Left kidney (tissue), 8 donors: ENCODE measurements at places on chromosomes 6 and 20. TPM values are rescaled to one million over a fixed set of nuclear protein-coding genes. Genes with fewer than 3 reads are reported as not detected.

GRCh38 chr6:75223428-75223827 lies 17.6 kb upstream of the COL12A1 start:
- DNase-seq, result no peak

APCDD1L gene
- polyA plus RNA-seq, result 13.7 TPM

DNA sequence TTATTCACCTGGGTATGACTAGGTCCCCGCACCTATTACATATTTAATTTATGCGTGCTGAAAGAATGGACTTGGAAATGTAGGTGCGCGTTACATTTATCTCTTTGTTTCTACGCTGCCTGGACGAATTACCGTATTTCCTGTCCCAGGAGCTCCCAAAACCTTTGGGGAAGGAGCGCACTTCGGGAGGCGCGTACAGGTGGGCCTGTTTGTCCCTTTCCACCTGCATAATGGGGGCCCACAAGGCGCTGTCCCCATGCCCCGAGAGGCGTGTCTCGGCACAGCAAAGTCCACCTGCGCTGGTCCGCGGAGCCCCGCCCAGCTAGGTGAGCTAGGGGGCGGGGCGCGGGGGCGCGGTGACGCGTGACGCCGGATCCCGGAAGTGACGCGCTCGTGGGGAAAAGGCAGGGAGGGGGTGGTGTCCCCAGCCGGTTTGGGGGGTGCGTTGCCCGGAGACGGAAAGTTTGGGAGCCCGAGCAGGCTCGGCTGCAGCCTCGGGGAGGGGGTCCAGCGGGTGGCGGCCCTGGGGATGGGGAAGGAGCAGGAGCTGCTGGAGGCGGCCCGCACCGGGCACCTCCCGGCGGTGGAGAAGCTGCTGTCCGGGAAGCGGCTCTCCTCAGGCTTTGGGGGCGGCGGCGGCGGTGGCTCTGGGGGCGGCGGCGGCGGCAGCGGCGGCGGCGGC lies at the start of gene ANKS1A:
TSS of gene ANKS1A (plus strand) at position 382 of the 682 bp plus-strand sequence. CDS start at position 530, 148 bp downstream.
- peak; percentile 80 for DNase-seq

GRCh38 chr20:54642864-54643667 lies 167.7 kb downstream of the DOK5 start:
- DNase-seq, result no peak

DNA sequence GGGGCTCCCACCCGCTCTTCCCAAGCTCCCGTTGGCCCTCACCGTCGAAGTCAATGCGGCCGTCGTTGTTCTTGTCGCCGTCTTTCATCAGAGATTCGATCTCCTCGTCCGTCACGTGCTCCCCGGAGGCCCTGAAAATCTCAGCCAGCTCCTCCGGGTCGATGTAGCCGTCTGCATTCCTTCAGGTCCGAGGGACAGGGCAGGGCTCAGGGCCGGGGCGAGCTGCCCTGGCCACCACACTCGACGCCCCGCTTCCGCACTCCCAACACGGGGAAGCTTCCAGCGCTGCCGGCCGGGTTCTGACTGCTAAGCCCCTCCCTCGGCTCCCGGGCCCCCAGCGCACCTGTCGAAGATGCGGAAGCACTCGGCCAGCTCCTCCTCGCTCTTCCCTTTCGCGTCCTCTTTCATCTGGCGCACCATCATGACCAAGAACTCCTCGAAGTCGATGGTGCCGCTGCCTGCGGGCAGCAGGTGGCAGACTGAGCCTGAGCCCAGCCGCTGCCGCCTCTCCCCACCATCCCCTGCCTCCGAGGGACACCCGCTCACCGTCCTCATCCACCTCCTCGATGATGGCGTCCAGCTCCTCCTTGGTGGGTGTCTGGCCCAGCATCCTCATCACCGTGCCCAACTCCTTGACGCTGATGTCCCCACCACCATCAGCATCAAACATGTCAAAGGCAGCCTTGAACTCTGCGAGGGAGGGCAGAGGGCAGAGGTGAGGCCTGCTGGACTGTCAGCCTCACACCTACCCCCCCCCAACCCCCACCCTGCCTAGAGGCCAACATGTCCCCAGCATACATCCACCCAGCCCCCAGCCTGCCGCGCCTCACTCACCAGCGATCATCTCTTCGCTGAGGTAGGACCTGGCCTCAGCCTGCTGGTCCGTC lies 2.9 kb downstream of the TNNC2 start:
- no peak for DNase-seq

GUCA1A gene
- 0.38 TPM for polyA plus RNA-seq

- no peak for DNase-seq
These were observed 15.8 kb downstream of the REPS1 start for GRCh38 chr6:138972226-138972665.

GRCh38 chr6:39303425-39304153 lies 10.6 kb downstream of the KCNK17 start:
- DNase-seq, result no peak

DNA sequence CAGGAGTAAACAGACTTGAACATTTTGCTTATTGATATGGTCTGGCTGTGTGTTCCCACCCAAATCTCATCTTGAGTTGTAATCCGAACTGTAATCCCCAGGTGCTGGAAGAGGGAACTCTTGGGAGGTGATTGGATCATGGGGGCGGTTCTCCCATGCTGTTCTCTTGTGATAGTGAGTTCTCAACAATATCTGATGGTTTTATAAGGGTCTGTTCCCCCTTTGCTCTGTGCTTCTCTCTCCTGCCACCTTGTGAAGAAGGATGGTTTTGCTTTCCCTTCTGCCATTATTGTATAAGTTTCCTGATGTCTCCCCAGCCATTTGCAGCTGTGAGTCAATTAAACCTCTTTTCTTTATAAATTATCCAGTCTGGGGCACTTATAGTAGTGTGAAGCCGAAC lies 40.0 kb downstream of the MYLIP start:
- DNase-seq, result no peak

SIM1 gene
- 29.8 TPM for polyA plus RNA-seq

SCGN gene
- polyA plus RNA-seq, result 0.12 TPM

DNA sequence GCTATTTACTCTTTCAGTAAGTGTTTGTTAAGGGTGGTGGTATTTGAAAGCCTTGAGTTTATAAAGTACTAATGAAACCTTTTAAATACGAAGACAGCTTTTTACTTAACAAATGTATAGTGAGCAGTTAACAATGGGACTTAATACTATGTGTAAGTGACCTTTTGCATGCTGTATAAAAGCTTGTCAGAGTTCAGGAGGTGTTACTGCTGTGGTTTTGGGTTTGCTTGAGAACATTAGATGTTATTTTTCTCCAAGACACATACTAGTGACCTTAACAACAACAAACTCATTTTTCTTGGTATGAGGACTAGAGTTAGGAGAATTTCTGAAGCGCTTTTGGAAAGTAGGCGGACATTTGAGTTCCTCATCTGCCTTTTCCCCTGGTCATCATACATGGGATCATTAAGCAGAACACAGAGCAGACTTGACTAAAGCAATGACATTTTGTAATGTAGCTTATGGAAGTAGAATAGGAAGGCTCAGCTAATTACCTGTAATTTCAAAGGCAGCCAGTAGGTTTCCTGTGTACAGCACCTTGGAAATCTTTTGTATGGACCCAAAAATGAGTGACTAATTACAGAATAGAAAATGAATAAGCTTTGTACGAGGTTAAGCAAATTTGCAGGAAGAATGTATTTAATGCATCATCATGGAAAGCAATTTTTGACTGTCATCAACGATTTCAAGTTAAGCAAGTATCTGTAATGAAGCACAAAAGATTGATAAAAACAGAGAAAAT lies 14.1 kb downstream of the CDYL start:
- no peak for DNase-seq

- peak; percentile 53 for DNase-seq
These were observed 577 bp upstream of the LRRC1 start for GRCh38 chr6:53794137-53794719.
